ENCODE measurements at places on chromosomes 12 and 14.

DNA sequence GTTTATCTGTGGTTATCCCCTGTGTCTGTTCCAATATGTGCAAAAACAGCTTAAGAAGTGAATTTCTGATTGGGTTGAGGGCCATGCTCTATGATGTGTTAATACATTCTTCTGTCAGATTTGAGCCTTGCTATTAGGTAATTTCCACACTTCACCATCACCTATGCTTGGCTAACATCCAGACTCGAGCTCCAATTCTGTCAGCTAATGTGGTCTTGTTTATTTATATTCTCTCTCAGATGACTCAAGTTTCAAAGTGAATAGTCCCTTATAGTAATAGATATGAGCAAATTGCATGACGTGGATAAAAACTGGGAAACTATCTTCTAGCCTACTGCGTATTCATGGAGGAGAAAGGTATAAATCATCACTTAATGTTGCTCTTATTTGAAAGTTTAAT is 451.3 kb downstream of the SNAPC1 start:
- DNase-seq: no peak

GRCh38 chr12:84644908-84645307 is 267.7 kb downstream of the SLC6A15 start:
- no peak for DNase-seq

- DNase-seq: peak; percentile 10
Observed at GRCh38 chr12:126747530-126748149, 1519.3 kb upstream of the TMEM132C start.

- no peak for DNase-seq
Observed at GRCh38 chr14:39641224-39641623, 209.0 kb upstream of the FBXO33 start.

DNA sequence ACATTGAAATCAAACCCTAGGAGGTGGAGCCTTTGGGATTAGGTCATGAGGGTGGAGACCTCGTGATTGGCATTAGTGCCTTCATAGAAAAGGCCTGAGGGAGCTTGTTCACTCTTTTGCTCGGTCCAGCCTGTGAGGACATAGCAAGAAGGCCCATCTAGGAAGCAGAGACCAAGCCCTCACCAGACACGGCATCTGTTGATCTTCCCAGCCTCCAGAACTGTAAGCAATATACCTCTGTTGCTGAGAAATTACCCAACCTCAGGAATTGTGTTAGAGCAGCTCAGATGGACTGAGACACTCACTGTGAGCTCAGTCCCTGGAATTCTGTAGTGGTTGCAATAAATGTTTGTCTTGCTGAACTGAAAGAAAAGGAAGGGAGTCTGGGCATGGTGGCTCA is 116.2 kb upstream of the MAP1LC3B2 start:
- DNase-seq: no peak

DNA sequence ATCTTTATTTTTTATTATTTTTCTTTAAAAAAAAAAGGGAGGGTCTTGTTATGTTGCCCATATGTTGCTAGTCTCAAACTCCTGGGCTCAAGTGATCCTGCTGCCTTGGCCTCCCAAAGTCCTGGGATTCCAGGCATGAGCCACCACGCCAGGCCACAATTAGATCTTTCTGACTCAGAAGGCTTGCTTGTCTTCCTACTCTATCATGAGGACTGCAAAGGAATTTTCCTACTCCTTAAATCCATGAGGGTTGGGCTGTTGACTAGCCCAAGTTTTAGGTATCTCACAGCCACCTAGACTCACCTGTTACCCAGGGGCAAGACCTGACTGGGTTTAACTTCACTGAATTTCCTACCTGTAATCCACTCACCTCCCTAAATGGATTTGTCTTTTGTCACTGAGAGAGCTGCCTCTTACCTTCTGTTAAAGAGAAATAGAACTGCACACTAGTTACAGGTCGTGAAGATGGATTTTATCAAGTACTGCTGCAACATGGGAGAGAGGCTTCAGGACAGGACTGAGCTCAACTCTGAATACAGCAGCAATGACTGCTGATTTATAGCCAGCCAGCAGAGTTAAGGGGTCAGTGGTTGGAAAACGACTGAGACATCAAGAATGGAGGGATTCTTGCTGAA is 72.3 kb downstream of the B4GALNT3 start:
- no peak for DNase-seq

DNA sequence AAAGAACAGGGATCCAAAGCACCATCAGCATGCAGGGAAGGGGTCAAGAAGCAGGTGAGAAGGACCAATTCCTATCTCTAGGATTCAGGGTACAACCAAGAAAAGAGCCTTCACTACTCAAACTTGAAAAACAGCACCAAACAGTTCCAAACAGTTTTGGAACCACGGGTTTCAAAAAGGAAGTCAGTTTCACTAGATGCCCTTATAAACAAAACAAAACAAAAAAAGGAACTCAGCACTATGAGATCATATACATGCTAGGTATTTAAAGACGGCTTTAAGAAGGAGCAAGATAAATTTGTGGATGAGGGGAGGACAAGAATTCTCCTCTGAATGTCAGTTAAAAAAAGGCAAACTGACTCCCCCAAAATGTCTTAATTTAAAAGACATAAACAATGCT is 6.0 kb downstream of the INSM2 start:
- DNase-seq: no peak

DNA sequence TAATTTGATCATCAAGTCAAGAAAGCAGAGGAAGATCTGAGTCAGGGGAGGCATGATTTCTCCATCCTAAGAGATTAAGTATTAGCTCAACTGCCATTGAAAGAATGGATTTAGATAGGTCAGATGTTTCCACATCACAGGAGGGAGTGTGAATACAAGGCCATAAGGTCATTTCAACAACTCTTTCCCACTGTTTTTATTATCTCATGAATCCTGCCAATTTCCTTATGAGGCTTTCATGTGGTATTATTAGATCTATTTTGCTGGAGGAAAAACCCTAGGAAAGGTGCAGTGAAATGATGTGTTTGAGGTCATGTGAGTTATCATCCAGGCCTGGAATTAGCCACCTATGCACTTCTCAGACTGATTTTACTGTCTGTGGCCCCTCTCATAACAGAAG is 269.0 kb downstream of the NOVA1 start:
- DNase-seq: no peak

DNA sequence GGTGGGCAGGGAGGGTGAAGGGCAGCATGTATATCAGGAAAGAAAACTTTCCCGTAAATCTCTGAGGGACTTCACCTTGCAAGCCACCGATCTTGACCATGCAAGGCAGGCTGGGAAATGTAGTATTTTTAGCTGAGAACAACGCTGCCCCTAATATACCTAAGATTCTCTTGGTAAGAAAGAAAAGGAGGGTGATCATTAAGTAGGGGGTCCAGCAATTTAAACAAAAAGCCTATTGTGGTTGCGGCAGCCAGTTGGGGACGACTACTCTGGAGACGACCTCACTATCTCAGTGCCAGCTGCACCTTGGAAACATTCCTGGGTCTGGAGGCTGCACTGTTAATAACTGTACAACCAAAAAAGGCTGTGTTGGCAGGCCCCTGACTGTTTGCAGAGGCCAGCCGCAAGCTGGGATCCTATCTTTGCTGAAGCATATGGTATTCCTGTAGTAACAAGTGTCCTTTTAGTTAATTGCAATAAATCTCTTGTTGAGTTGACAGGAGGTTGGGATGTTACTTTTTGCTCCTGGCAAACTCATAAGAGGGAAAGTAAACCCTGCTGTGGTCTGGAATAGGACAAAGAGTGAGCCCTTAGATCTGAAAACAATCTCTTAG is 6.4 kb downstream of the APOLD1 start:
- peak; percentile 84 for DNase-seq

DNA sequence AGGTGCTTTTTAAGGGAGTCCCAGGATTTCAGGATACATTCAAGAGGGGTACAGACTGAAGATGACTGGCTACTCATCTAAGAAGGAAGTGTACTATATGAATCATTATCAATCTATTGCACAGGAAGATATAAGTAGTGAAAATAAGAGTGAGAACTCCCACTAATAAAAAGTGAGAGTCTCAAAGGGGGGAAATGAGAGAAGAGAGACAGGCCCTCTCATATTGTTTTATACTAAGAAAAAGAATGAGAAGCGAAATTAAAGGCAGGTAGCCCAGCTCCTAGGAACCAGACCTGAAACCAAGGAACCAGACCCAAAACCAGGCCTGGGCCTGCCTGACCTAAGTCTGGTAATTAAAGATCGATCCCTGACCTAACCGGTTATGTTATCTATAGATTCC is 54.6 kb downstream of the TESPA1 start:
- no peak for DNase-seq

GRCh38 chr12:100962086-100962712 is 167.6 kb downstream of the ANO4 start:
- DNase-seq: no peak

DNA sequence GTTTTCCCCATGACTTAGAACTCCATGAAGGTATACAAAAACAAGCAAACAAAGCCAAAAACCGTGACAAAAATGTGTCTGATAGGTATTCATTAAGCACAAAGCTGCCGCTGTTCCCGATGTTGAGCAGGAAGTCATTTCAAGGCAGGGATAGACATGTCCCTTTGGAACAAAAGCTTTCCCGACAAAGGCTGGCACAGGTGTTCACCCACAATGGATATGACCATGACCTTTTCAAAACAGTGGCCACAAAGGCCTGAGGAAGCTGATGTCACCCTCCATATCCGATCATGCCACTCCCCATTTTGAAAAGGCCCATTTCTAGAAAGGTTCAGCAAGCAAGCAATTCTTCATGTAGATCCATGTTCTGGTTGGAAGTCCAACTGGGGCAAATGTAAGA is 279.1 kb downstream of the BTG1 start:
- DNase-seq: peak; percentile 16

DNA sequence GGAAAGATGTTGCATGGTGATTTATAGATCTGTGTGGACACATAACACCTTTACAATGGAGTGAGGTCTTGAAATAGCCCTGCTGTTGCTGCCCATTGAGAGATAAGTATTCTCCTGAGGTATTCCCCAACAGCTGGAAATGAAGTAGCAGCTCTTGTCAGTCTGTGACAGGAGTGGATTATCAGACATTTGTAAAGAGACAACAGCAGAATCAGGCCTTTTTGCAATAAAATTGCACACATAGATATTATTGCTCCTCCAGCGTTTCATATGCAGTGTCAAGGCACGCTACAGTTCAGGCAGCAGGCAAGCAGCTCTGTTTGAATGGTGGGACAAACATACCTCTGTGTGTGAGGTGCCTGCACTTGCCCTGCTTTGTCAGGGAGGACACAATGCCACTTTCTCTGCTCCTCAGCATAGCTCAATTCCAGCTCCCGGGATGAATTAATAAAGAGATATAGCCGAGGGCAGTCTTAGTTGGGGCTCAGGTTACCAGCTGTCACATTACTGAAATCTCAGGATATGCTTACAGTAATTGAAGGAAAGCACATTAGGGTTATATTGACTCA is 49.4 kb downstream of the BICD1 start:
- no peak for DNase-seq

DNA sequence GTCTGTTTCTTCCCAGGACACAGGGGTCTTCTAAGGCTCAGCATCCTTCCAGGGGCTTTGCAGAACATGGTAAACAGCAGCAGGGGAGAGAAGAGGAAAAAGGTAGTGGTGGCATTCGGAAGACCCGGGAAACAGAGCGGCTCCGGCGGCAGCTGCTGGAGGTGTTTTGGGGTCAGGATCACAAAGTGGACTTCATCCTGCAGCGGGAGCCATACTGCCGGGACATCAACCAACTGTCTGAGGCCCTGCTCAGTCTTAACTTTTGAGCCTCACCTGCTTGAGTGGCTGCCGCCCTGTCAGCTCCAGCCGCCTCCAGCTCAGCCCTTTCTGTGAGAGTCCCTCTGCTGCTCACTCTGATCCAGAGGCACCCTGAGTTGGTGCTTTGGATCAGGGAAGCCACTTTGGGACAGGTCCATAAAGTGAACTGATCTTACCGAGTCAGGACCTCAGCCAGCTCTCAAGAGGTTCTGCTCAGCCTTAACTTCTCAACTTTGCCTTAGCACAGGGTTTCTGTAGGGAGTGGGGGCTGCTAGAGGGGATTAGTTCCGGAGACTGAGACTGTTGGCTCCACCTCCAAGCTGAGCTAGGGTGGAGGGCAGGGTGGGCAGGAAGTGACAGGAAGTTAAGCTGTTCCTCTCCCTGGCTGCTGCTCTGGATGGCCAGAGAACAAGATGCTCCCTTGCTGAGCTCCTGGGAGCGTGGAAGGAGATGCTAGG is 5.4 kb downstream of the SDR39U1 start:
- DNase-seq: no peak
